CD4-positive, CD25-positive, alpha-beta regulatory T cell (primary cell): ENCODE measurements at places on chromosomes 11 and 22. TPM values are rescaled to one million over a fixed set of nuclear protein-coding genes. Genes with fewer than 3 reads are reported as not detected.

Gene DRD2
- not detected for total RNA-seq

Gene LRRC74B
- total RNA-seq = 0.10 TPM

Gene C11orf42
- not detected for total RNA-seq

Gene PC
- 7.4 TPM for total RNA-seq

Gene TRIM49D1
- total RNA-seq = not detected

Gene PNPLA5
- not detected for total RNA-seq

Gene GP1BB
- 6.4 TPM for total RNA-seq

Gene TMPRSS6
- total RNA-seq = 1.5 TPM

Gene FAM83F
- total RNA-seq = 3.2 TPM

Gene SLC22A6
- not detected for total RNA-seq

Gene CRACR2B
- 1.2 TPM for total RNA-seq

Gene SREBF2
- 98.6 TPM for total RNA-seq

Gene NXPE4
- not detected for total RNA-seq

Gene OR56A4
- total RNA-seq = not detected

Gene FAU
- total RNA-seq = 1,172 TPM

Gene ZNF280A
- not detected for total RNA-seq

Gene SCGB1C1
- not detected for total RNA-seq

Gene HTR3B
- total RNA-seq = not detected

Gene CDC42EP1
- not detected for total RNA-seq

Gene SCN4B
- not detected for total RNA-seq

Gene RSF1
- total RNA-seq = 107 TPM

Gene YPEL4
- total RNA-seq = 0.99 TPM

Gene ART5
- total RNA-seq = not detected

Gene MS4A3
- 0.79 TPM for total RNA-seq

Gene NRIP3
- 3.4 TPM for total RNA-seq

Gene VEGFB
- 19.6 TPM for total RNA-seq

Gene NCR3LG1
- total RNA-seq = 0.69 TPM

Gene CASP1
- 67.5 TPM for total RNA-seq

Gene C11orf91
- total RNA-seq = not detected

Gene TEAD1
- total RNA-seq = 0.30 TPM

Gene TMEM126A
- total RNA-seq = 22.3 TPM

Gene RASGRP2
- 570 TPM for total RNA-seq

Gene TUB
- 0.27 TPM for total RNA-seq

Gene GLYAT
- not detected for total RNA-seq
